Endothelial cell (in vitro differentiated cells): ENCODE measurements at places on chromosomes 5 and 9.

GRCh38 chr9:136018257-136019031 lies 57.3 kb upstream of the UBAC1 start:
- no peak for DNase-seq

DNA sequence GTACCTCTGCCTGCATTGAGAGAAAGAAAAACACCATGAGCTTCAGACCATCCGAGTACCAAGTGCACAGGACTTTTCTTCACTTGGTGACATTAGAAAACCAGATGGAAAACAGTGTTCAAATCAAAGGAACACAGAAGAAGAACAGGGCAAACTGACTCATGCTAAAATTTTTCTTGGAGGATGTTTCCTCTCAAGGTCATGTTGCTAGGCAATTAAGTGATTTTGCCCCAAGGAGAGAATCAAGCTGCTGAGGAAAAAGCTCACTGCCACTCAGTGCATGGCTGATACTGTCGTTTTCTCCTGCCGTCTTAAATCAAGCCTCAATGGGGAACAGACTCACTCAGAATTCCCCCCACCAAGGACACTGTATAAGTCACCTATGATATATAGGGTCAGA lies 57.9 kb upstream of the SIMC1 start:
- no peak for DNase-seq

- no peak for DNase-seq
These were observed 8.9 kb upstream of the PALM2AKAP2 start for GRCh38 chr9:109771087-109771486.

- no peak for DNase-seq
These were observed 24.4 kb downstream of the MEGF9 start for GRCh38 chr9:120689860-120690259.

DNA sequence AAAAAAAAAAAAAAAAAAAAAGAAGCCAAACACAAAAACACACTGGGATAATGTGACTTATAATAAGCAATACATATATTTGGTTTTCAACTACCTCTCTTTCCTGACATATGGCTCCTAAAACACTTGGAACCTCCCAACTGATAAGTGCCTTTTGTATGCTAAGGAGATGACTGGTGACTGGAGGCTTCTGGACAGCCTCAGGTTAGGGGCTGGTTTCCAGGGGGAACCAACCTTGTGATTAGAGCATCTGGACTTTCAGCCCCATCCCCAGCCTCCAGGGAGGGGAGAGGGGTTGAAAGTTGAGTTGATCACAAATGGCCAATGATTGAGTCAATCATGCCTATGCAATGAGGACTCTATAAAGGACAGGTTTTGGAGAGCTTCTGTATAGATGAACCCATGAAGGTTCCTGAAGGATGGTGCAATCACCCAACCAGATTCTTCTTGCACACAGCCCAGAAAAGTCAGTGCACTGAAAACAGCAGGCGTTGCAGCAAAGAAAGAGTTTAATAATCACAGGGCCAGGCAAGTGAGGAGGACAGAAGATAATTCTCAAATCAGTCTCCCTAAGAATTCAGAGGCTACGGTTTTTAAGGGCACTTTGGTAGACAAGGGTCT lies 276.7 kb downstream of the AUH start:
- no peak for DNase-seq
